SK-N-SH (cell line): ENCODE measurements at places on chromosomes 3 and 15. TPM values are rescaled to one million over a fixed set of nuclear protein-coding genes. Genes with fewer than 3 reads are reported as not detected.

DNA sequence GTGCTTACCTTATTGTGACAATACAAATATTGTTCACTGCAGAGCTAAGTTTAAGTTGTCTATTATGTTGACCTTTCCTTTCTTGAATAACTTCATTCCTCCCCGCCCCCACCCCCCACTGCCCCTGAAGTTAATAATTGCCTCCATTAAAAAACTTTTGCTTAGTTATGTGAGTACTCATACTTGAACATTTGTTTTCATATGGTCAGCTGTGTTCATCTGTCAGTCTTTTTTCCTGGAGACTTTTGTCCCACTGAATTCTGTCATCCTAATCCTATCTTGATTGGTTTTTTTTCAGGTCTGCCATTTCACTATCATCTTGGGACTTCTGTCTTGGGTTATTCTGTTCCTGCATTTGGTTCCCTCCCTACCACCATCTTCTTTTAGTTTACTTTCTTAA is 8.5 kb downstream of the SLC25A36 start:
- DNase-seq = no peak

GRCh38 chr3:195455789-195456188 is 13.0 kb upstream of the ACAP2 start:
- no peak for DNase-seq

DNA sequence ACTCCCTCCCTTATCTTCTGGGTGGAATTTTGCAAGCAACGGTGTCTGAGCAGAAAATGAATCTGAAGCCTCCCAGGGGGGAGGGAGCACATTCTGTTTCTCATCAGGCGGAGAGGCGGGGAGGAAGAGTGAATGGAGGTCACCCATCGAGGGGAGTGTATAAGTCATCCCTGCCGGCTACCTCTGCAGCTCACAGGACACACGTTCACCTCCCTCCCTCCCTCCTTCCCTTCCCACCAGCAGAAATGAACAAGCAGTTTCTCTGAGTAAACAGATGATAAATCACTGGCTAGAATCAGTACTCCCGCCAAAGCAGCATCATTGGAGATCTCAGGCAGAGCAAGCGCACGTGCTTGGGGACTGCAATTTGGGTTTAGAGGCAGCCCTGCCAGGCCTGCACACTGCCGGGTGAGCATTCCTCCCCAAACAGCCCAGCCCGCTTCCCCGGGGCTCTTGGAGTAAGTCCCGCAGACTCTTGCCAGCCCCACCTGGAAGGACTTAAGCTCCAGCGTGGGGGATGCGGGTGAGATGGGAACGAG is 38.3 kb downstream of the CPN2 start:
- DNase-seq = no peak

The NRROS gene
- 0.19 and 0.25 TPM in 2 replicates for polyA plus RNA-seq

DNA sequence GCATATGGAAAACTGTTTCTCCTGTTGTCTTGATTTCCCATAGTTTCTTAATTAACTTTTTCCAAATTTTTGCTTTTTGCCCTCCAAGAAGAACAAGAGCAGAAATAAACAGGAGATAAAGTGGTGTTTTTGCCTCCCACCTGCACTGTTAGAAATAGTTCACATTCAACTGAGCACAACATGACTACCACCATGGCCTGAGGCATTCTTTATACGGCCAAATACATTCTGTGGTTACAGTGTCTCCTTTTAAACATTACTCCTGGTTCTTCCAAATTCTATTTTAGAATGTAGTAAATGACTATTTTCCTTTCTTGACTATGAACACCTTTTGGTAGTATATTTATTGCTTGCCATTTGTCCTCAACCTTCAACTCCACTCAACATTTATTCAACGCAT is 98.5 kb downstream of the LARS2 start:
- DNase-seq = no peak

GRCh38 chr3:42025370-42026138 is 63.7 kb upstream of the ULK4 start:
- peak; percentile 80 for DNase-seq

- DNase-seq = no peak
Measured at GRCh38 chr3:45771166-45771775, 25.1 kb downstream of the SLC6A20 start.

DNA sequence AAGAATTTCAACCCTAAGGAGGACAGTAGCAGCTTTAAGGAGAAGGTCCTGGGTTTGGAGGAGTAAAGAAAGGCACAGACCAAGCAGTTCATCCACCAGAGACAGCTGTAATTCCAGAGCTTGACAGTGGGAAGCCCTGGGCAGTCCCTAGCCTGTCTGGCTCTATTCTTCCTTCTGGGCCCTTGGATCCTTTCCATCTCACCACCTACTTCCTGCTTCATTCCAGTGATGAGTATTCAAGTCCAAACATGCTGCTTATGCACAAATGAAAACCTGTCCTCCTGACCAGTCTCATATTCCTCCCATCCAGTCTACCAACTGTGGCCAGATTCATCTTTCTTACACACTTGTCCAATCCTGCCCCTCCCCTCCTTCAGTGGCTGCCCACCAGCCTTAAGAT is 171.4 kb downstream of the CNTN3 start:
- DNase-seq = no peak

DNA sequence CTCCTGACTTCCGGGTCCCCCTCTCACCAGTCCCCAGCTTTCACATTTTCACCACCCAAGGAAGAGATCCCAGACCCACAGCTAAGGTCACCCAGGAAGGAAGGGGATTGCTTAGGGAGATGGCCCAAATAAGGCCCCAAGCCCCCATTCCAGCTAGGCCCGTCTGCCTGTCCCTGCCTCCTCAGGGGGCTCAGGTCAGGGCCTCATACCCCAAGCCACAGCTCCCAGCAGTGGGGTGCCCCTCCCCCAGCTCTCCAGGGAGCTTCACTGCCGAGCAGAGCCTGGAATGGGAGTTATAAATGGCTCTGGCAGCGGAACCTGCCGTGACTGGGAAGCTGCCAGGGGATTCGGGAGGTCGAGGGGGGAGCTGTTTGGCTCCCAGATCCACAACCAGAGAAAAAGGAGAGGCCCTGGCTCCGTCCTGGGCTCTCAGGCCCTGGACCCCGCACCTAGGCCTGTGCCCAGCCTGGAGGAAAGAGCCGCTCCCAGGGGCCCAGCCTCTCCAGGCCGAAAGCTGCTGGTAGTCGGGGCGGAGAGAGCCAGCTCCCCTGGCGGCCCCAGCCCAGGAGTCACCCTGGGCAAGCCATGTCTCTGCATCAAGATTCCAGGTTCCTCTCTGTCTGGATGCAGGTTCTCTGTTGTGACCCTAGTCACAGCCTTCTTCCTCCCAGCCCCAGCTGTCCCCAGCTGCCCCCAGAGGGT is 550 bp downstream of the CCDC9B start:
- peak; percentile 74 for DNase-seq

DNA sequence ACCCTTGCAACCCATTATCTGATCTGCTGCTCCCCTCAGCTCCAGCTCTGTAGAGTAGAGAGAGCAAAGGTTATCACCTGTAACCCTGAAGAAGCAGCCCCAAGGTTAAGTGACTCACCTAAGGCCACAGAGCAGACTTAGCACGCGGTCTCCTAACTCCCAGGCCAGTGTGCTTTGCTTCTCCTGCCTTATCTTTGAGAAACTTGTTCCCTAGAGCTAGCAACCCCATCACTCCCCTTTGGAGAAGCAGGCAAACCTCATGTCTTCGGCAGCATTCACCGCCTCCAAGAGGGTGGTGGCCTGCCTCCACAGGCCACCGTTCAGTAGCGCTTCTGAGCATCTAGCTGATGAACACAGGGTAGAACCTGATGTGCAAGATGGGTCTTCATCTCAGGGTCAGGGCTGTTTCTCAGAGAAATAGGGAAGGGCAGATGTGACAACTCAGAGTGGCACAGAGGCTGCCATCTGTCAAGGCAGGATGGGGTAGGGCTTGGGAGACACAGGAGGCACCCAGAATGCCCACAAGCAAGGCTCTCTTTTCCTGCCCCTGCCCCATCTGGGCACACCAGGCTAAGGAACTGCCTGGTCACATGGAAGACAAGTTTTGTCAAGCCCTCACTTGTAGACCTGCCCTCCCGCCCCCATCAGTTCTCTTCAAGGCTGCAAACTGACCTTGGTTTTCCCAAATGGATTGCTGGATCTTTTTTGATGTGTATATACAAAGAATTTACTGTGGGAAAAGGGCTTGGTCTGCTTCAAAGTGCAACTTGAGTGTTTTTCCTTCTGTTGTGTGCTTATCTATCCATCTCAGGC is 34.9 kb upstream of the CLK3 start:
- DNase-seq = no peak

GRCh38 chr3:56476771-56477170 is 8.5 kb upstream of the ERC2 start:
- no peak for DNase-seq

DNA sequence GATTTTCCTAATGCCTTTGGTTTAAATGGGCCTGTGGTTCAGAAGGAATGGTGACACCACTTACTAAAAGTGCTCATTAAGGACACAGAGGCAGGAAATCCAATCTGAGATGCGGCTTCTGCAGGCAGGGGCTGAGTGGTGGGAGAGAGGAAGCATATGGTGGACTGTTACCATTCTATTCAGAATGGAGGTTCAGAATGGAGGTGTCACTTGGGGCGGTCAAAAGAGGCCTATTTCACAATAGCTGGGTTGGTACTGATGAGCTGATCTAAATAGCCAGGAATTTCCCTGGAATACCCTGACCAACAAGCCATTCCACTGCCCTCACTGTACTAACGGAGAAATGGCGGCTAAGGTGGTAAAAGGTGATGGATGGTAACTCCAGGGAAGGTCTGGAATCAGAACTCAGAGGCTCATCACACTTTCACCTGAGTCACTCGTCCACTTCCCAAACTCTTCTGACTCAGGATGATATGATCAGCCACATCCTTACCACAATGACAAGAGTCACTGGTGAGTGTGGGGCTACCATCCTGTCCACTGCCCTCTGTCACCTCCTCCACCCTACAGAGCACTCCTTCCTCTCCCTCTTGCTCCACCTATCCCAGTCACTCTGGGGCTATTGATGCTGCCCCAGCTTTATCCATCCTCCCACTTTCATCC is 15.7 kb downstream of the RFT1 start:
- no peak for DNase-seq

- no peak for DNase-seq
Measured at GRCh38 chr15:91116113-91117067, 16.3 kb downstream of the SV2B start.

The DUOX1 gene
- polyA plus RNA-seq = not detected in 2 replicates

The KLHL25 gene
- polyA plus RNA-seq = 4.5 TPM in 2 replicates

- DNase-seq = no peak
Measured at GRCh38 chr3:15933439-15934139, 135.8 kb upstream of the ANKRD28 start.

- no peak for DNase-seq
Measured at GRCh38 chr3:27658741-27659140, 63.4 kb downstream of the EOMES start.

- DNase-seq = no peak
Measured at GRCh38 chr3:112379020-112379690, 46.2 kb downstream of the CD200 start.

The XXYLT1 gene
- 22.1 and 22.6 TPM in 2 replicates for polyA plus RNA-seq

DNA sequence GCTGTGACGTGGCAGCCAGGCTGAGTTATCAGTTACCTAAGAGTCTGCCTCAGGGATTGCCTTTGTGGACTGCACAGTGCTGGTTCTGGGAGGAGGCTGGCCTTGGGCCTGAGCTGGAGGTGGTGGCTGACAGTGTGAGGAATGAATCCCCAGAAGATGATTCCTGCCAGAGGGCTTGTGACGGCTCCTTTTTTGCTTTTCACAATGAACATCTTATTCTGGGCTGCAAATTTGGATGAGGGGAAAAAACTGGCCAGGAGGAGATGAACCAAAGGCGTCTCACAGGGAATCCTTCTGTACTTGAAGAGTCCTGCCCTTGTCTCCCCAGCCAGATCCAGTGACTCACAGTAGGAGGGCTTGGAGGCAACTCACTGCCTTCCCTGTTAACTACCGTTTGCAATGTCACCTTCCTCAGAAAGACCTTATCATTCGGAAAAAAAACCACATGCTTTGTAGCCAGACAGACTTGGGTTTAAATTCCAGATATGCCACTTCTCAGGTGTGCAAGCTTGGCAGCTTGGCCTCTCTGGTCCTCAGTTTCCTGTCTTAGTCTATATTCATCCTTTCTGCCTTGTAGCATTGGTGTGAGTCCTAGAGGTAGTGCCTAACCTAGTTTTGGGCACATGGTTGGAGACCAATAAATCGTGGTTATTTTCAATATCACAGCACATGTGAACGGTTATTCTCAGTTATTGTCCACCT is 19.1 kb downstream of the ST6GAL1 start:
- no peak for DNase-seq

GRCh38 chr3:170277833-170278580 is 55.8 kb downstream of the PRKCI start:
- no peak for DNase-seq

DNA sequence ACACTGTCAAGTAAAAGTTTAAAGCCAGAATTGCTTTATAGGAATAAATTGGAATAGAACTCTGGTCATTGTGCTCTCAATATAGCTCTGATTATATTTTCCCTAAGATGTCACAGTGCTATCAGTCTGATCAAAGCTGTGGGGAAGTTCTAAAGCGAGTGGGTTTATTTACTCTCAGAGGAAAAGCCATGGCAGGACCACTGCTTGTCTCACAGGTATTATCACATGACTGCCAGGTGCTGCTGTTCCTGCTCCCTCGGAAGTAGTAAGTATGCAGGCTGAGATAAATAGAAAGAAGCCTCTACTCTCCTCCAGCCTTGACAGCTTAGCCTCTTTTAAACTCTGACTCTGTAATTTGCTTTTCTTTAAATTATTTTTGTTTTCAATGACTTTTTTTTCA is 49.1 kb upstream of the UTS2B start:
- no peak for DNase-seq

- peak; percentile 11 for DNase-seq
Measured at GRCh38 chr3:85801955-85802354, 843.2 kb downstream of the CADM2 start.

The TRPM1 gene
- not detected in 2 replicates for polyA plus RNA-seq

DNA sequence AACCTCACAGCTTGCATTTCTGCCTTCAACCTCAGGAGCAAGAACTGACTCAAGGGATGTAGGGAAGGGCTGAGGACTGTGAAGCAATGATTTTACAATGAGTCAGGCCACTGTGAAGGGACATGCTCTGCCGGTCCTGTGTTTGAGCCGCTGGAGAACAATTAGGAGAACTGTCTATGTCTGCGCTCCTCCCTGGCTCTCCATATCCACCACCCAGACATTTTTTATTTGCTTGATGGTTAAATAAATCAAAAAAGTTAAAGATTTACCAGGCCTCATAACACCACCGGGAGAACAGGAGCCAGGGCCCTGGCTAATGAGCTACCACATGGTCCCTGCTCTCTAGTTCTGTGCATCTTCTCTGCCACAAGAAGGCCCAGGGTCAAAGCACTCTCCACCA is 29.6 kb downstream of the SEC61A1 start:
- no peak for DNase-seq

The ACTC1 gene
- polyA plus RNA-seq = not detected in 2 replicates

GRCh38 chr3:194268654-194269512 is 82.2 kb downstream of the CPN2 start:
- DNase-seq = no peak

DNA sequence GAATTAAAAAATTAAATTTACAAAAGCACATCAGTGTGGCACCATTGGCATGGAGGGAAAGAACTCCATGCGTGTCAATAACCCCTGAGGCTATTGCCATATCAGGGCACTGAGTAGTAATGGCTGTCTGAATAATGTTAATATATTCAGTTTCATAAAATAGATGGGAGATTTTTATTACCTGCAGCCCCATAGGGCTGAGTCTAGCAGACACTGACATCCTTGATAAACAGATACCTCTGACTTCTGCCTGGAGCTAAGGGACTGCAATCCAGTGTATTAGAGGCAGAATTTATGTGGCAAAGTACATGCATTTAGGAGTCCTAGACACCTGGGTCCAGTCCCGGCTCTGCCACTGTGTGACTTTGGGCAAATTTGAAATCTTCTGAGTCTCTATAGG is 38.8 kb upstream of the SV2B start:
- no peak for DNase-seq

GRCh38 chr15:42153874-42154211 is 2.6 kb downstream of the PLA2G4F start:
- DNase-seq = no peak

GRCh38 chr3:107986505-107986904 is 104.3 kb downstream of the CD47 start:
- no peak for DNase-seq
